ENCODE measurements at places on chromosomes 11 and 22.

- no peak for DNase-seq
These were observed 61.5 kb upstream of the EED start for GRCh38 chr11:86182976-86183584.

- DNase-seq, result no peak
These were observed 3.6 kb downstream of the LRFN4 start for GRCh38 chr11:66860449-66860831.

DNA sequence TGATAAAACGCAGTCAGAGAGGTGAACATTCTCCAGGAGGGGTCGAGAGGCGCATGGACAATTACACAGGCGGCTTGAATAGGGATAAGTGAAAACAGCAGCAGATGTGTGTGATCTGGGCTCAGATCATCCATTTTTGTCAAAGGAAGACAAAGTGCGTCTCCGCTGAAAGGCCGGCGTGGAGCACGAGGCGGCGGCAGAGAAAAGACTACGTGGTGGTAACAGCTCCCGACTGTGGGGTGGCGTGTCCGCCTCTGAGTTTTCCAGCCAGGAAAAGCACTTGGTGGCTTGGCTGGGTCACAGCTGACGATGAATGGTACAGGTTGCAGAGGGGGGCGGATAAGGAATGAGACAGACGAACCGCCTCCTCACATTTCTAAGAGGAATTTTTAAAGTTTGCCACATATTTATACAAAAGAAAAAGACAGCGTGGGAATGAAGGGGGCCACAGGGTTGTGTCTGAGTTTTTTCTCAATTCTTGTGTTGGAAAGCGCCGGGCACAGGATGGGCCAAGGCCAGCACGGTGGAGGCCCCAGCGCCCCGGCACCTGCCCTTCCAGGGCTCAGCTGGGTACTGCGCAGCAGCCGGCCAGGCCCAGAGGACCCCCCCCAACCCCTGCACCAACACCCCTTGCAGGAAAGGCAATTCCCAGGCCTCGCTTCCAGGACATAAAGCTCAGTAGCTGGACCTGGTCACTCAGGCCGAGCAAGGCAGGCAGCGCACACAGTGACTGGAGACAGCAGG lies 80.4 kb downstream of the TRMU start:
- DNase-seq, result no peak

GRCh38 chr11:87634331-87634730 lies 540.9 kb downstream of the RAB38 start:
- DNase-seq, result no peak

DNA sequence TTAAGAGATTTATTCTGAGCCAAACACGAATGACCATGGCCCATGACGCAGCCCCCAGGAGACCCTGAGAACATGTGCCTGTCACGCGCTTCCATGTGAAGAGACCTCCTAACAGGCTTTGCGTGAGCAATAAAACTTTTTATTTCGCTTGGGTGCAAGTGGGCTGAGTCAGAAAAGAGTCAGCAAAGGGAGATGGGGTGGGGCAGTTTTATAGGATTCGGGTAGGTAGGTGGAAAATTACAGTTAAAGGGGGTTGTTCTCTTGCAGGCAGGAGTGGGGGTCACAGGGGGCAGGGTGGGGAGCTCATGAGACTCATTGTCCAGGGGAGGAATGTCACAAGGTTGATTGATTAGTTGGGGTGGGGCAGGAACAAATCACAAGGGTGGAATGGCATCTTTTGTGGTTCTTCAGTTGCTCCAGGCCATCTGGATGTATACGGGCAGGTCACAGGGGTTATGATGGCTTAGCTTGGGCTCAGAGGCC lies 77.2 kb upstream of the FTH1 start:
- DNase-seq, result no peak

- DNase-seq, result no peak
These were observed 1.5 kb downstream of the TCIRG1 start for GRCh38 chr11:68040101-68040956.

- no peak for DNase-seq
These were observed 1.4 kb upstream of the PPARA start for GRCh38 chr22:46148816-46149511.

- DNase-seq, result no peak
These were observed 422.4 kb downstream of the TENM4 start for GRCh38 chr11:79018371-79018849.

GRCh38 chr22:39661842-39662685 lies 91.5 kb downstream of the CACNA1I start:
- DNase-seq, result peak; percentile 54

GRCh38 chr11:11171285-11171684 lies 181.8 kb downstream of the CSNK2A3 start:
- DNase-seq, result no peak

GRCh38 chr22:31947296-31947695 lies 3.0 kb downstream of the YWHAH start:
- no peak for DNase-seq

GRCh38 chr11:85827748-85828639 lies 17.1 kb upstream of the SYTL2 start:
- DNase-seq, result no peak

GRCh38 chr11:125404157-125404810 lies 91.8 kb downstream of the FEZ1 start:
- no peak for DNase-seq
